ENCODE measurements at places on chromosomes 7 and 10.

DNA sequence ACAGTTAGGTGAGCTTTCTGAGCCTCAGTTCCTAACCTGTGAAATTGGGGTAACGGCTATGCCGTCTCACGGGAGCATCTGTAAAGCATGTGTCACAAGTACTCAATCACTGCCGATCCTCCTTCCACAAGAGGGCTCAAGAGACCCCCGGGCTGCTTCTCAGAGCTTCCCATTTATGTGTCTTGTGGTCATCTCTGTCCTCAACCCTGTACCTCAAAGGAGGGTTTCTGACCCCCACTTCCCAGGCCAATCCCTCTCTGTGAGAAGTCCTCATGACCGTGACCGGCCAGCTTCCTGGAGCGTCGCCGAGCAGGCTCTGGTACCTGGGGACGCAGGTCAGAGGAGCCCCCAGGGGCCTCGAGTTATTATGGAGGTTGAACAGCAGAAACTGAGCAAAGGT lies 510 bp upstream of the TRPV5 start:
- no peak for DNase-seq

GRCh38 chr7:27191161-27191731 lies 6.2 kb upstream of the HOXA11 start:
- no peak for DNase-seq

DNA sequence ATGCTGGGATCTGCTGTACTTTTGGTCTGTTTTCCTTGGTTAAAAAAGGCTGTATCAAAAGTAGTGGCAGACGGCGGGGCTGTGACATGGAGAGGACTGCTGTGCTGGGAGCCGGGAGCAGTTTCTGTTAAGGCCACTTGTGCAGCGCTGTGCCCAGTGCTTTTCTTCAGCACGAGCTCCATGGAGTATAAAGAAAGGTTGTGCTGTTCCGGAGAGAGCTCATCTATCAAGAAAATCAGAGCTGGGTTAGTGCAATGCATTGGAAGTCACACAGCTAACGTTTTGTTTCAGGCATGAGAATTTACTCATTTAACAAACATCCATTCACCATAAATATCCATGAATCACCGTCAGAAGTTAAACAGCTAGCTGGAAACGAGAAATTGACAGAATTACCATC lies 62.0 kb downstream of the KIAA1549 start:
- no peak for DNase-seq

GRCh38 chr10:442209-442608 lies 247.3 kb downstream of the DIP2C start:
- no peak for DNase-seq

GRCh38 chr10:63106111-63106755 lies 26.9 kb upstream of the NRBF2 start:
- DNase-seq = no peak

GRCh38 chr7:53466371-53466770 lies 430.9 kb downstream of the POM121L12 start:
- no peak for DNase-seq

- DNase-seq = no peak
These were observed 292.6 kb downstream of the PARD3 start for GRCh38 chr10:34522546-34522945.

GRCh38 chr7:12233175-12233574 lies 22.1 kb downstream of the TMEM106B start:
- no peak for DNase-seq

GRCh38 chr7:128783143-128783861 lies 7.7 kb upstream of the OPN1SW start:
- DNase-seq = peak; percentile 30

DNA sequence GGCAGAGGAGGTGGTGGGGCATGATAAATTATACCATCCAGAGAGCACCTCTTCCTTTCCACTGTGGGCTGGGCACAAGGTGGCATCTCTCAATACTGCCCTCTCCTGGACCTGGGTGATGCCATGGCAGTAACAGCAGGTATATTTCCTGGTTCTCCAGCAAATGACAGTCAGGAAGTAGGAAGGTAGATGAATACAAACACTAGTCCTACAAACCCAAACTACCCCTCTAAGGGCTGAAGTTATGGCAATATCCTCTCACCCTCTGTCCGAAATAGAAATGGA lies 1004.9 kb downstream of the KCNMA1 start:
- peak; percentile 5 for DNase-seq

DNA sequence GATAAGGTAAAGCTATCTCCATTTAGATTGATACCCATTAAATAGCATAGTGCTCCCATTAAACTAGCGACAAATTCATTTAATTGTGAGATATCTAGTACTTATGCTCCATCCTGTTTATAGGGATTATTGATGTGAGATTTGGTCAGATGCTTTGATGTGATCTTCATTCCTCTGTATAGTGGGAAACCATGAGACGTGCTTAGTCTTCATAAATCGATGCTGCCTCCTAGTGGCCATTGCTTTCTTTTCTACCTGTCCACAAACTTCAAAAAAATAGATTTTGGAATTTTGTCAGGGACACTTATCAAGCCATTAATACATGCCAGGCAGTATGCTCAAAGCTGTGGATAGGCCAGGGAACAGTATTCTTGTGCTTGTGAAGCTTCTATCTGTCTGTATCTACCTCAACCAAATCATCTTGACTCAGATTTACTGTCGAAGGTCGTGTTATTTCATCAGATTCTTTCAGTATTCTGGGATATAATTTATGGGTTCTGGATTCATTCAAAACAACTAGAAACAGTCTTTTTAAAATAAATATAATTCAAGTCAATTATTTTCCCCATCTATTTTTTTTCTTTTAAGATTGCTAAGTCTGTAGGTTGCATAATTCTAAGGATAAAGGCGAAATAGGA lies 12.0 kb downstream of the LSM8 start:
- DNase-seq = peak; percentile 70

GRCh38 chr7:127793582-127793981 lies 141.6 kb downstream of the SND1 start:
- DNase-seq = no peak

- no peak for DNase-seq
These were observed 221.0 kb downstream of the AUTS2 start for GRCh38 chr7:69819333-69819705.

DNA sequence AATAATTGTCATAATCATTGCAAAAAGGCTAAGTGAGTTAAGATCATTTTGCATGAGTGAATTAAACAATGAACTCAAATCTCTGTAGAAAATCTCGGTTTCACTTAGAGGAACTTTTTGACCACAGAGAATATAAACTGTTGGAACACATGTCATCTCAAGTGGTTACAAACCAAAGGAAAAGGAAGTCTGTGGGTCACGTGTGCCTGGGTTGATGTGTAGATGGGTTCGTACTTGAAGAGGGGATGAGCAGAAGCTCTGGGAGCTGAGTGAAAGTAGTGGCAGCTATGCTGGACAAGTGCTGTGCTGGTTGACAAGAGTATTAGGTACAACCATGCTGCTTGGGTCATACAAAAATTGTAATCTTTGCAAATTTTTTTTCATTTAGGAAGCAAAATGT lies 35.0 kb downstream of the GLRX3 start:
- DNase-seq = peak; percentile 36

- no peak for DNase-seq
These were observed 88.7 kb downstream of the CPED1 start for GRCh38 chr7:121077165-121077630.

DNA sequence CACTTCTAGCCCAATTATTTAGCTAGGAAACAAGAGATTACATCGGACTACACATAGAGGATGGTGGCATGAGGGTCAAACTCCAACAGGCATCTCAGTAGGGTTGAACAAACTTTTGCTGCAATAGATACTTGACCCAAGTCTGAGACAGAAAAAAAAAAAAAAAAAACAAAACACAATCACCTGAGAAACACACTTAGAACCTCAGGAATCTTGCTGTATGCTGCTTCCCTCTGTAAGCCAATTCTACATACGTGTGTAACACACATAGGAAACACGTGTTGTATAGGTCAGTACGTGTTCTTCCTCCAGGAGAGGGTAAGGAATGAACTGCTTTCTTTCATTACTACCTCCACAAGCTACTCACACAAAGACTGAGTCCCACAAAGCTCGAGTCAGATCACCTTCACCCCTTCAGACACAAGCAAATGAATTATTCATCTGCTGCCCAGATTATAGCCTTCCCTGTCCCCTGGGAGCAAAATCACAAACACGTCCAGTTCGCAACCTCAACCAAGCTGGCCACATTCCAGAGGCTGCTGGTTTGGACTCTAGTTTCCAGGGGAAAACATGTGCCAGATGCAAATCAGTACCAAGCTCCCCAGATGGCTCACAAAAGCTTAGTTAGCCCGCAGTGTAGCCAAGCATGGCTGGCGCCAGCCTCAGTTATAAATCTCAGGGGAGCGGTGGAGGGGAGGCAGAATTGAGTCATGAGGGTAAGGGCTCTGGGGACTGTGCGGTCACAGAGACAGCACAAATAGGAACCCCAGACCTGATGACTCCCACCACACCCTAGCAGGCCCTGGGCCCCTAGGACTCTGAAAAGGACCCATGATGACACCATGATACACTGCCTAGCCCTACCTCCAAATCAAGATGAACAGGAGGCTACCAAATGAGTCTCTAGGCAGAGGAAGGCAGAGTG lies 15.1 kb downstream of the PSAP start:
- no peak for DNase-seq

- DNase-seq = no peak
These were observed 87.9 kb downstream of the ACTR3B start for GRCh38 chr7:152847386-152847908.

- peak; percentile 43 for DNase-seq
These were observed 82.1 kb downstream of the SLC37A3 start for GRCh38 chr7:140316165-140316661.

DNA sequence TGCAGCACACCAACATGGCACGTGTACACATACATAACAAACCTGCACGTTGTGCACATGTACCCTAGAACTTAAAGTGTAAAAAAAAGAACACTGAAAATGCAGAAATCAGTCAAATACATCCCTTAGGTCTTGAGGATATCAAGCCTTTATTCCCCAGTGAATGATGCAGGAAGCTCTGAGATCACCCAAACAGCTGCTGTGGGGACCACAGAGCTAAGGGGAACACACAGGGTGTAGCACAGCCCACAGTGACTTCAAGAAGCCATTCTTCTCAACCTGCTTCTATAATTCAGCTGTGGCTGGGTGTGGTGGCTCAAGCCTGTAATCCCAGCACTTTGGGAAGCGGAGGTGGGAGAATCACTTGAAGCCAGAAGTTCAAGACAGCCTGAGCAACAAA lies 314.9 kb downstream of the CALN1 start:
- no peak for DNase-seq

- DNase-seq = peak; percentile 58
These were observed 33.9 kb upstream of the SLC29A3 start for GRCh38 chr10:71285180-71285545.
